ENCODE measurements at places on chromosomes 1 and 21.

GRCh38 chr1:31718327-31718897 is 14.6 kb upstream of the COL16A1 start:
- DNase-seq = no peak

GRCh38 chr1:178501705-178502329 is 5.1 kb upstream of the CLEC20A start:
- DNase-seq = peak; percentile 23

GRCh38 chr1:89087241-89087640 is 22.2 kb upstream of the GBP1 start:
- DNase-seq = no peak

GRCh38 chr1:28295936-28296335 is 32.9 kb upstream of the MED18 start:
- DNase-seq = no peak

- DNase-seq = peak; percentile 79
Observed at GRCh38 chr1:43934101-43934985, 742 bp downstream of the ARTN start.

DNA sequence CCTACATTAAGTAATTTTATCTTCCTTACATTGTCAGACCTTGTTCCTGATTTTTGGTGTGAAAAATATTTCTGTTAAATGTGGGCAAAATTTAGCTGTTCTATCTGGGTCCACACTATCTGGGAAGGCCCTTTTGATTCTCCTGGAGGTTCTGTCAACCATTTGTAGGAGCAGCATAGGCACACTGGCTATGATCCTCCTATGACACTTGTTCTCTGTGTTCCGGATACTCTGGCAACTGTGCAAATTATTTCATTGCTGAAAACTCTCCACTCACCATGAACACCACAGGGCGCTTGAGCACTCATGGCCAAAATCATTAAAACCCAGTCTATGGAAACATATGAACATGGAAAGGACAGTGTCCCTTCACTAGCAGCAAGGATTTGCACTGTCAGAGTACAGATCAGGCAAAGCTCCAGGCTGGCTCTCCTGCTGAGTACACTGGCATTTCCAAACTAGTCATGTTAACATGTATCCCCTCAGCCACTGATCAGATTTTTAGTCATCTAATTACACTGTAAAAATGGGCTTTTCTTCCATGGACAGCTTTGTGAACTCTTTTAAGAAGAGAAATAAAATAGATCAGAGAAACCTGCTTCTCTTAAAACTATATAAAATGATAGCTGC is 43.9 kb upstream of the SGIP1 start:
- no peak for DNase-seq

DNA sequence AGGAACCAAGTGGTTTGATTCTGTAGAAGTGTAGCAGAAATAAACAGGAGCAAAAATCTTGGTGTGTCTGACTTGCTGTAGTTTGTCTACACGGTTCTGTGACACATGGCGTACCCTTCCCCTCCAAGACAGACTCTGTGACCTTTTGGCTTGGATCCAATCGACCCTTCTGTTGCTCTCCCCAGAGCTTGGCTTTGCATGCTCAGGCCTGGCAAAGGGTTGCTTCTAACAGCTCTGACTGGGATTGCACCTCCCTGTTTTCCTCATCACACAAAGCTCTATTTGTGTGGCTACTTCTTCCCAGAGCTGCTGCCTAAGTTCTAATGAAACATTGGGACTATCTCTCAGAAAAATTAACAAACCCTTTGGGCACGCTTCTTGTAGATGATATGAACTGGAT is 24.0 kb downstream of the NGF start:
- peak; percentile 82 for DNase-seq

DNA sequence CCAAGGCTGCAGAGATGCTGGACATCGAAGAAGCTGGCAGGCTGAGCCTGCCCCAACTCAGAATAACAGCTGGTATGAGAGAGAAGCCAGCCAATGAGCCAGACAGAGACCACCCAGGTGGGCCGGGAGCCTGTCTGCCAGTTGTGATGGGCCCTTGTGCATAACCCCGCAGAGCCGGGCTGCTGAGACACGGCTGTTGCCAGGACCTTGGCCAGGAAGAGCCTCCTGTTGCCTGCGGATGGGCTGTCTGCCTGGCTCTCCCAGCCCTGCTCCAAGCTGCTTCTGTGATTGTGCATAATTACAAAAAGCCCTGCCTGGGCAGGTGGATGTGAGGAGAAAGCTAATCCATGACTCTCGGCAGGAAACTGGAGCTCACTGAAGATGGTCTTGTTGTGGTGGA is 126.5 kb downstream of the CAPN8 start:
- DNase-seq = no peak

- DNase-seq = no peak
Observed at GRCh38 chr1:24925082-24925779, 4.8 kb downstream of the RUNX3 start.

DNA sequence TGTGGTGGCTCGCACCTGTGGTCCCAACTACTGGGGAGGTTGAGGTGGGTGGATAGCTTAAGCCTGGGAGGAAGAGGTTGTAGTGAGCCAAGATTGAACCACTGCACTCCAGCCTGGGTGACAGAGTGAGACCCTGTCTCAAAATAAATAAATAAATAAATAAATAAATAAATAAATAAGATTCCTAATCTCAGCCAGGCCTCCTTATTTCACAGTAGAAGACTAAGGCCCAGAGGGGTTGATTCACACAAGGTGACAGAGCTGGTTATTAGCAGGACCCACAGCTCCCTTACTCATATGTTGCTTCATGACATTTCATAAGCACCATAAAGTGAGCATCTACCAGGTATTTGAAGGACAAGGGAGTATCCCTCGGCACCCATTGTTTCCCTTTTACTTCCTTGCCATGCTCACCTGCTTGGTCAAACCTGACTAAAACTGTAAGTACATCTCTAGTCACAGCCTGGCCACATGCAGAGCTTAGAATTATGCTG is 32.7 kb downstream of the ALG14 start:
- no peak for DNase-seq

GRCh38 chr1:47742890-47743760 is 254.1 kb downstream of the TRABD2B start:
- no peak for DNase-seq

GRCh38 chr1:10957133-10957532 is 55.3 kb upstream of the TARDBP start:
- DNase-seq = no peak

DNA sequence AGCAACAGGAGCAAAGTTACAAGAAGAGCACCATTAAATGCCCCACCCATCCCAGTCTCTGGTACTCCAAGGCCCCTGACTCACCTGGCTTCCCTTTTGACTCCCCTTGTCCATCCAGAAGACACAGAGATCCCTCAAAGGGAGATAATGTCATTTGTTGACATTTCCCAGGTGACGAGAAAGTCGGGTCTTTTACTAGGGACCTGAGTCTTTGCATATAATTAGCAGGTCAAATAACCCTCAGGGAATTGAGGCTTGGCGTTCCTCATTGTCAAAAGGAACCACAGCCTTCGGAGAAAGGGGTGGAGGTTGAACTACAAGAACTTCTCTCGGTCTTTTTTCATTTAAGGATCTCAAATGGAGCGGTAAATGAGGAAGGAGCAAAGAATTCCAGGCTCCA is 133.2 kb downstream of the PROX1 start:
- no peak for DNase-seq

GRCh38 chr1:155323729-155324036 is 3.0 kb downstream of the RUSC1 start:
- DNase-seq = peak; percentile 62

DNA sequence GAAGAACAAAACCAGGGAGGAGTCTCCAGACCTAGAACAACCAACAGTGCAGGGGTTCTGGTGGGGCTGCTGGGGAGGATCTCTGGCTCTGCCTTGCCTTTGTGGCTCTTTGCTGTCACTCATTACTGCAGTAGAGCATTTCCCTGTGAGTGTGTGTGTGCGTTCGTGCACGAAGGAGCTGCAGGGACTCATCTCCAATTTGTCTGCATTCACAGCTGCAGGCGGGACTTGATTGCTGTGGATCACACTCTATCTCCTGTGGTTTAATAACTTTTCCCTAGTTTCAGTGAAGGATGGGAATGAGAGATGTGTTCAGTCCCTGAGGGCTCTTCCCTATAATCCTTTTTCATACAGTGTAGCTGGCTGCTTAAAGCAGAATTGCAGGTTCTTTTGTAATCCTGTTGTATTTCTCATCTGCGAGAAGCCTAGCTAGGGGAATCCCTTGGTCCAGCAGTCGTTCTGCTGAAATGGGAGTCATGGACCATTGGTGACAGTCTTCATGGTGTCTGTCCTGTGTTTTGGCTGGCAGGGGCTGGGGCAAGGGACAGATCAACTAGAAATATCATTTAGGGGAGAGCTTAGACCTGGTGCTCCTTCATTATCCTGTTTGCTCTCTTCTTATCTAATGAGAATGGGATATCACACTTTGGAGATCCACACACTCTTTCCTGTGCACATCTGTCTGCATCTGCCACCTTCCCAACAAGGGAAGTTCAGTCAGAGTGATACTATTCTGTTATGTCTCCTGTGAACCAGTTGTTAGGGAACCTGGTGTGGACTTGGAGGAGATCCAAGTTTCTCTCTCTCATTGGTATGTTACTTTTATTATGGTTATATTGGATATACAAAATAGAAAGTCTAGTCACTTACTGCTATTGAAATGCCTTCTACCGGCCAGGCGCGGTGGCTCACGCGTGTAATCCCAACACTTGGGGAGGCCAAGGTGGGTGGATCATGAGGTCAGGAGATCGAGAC is 3.0 kb downstream of the PCP4L1 start:
- no peak for DNase-seq

DNA sequence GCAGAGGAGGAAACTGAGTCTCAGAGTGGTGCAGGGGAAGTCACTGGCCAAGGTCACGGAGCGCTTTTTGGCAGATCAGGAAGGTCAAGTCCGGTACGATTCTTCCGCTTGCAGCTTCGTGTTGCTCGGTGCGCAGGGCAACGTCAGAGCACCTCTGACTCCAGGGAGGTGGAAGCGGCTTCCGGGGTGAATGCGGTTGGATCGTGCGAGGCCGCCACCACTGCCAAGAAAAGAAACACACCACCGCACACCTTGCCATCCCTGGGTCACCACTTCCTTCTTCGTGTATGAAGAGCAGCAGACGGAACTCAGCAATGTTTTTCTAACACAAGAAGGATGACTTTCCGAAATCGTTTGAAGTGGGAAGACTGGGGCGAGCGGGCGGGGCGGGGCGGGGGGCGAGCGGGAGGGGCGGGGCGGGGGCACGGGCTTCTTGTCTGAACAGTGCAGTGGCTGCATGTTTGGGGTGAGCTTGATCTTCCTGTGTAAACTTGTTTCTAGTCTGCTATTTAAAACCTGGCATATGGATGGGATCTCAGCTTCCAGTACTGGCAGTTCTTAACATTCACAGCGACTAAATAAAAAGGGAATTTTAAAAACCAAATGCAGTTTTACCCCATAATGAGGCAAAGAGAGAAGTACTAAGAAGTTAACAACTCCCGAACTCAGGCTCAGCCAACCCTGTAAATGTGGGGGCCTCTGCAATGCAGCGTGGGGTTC is 300.0 kb downstream of the RRAGC start:
- DNase-seq = no peak

DNA sequence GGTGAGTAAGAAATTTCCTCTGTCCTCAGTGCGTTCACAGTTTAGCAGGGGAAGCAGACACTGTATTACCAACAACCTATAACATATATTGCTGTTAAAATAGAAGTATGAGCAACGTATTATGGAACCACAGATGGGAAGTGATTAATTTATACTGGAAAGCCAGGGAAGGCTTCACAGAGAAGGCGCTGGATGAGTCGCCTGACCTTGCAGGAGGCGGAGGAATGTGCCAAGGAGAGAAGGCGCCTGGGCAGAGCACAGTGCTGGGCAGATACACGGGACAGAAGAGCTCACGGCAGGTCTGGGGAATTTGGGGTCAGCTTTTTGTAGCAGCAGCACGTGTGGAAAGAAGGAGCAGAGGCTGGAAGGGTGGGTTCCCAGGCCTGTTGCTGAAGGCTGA is 116.3 kb downstream of the DHRS3 start:
- DNase-seq = no peak

DNA sequence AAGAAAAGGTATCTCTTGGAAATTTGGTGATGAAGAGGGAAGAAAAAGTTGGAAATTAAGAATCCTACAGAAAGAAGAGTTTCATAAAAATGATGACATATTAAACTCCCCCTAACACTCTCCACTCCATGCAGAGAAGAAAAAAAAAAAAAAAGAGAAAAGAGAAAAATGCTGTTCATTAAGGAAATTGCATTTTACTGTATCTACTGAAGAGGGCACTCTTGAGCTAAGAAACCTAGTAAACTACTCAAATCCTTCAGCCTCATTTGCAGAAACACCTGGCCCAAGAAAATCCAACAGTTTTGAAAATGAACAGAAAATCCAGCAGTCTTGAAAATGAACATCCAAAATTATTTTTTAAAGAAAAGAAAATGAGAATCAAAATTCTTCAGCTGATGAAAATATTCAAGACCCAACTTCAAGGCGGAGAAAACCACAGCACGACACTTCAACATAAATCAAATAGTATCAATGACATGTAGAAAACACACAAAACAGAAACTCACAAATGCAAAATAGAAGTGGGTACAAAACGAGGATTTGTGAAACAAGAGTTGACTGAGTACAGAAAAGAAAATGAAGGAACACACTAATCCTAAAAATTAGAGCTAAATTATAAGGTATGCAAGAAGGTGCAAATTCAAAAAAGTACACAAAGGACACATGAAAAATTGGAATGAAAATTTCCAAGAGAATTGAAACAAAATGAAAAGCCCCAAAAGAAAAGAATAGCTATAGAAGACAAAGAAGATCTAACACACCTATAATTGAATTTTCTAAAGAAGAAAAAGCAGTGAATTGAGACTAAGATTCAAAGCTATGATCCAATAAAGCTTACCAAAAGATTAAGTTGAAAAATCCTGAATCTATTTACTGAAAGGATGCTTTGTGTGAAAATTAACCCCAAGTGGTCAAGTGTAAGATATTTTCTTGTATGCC is 73.2 kb upstream of the DNAJC6 start:
- peak; percentile 64 for DNase-seq

DNA sequence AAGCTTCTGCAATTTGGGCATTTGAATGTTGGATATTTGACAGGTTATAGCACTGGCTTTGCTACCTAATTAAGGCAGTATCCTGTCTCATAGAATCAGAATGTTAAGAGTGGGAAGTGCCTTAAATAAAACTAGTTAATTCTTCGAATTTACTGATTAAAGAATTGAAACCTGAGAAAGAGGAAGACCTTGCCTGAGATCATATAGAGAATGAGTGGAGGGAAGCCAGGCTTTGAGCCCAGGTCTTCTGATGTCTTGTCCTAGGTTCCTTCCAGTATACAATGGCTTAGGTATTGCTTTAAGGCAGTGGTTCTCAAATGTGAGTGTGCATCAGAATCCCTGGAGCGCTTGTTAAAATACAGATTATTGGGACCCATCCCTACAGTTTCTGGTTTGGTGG is 20.9 kb upstream of the SH3BGRL3 start:
- no peak for DNase-seq

GRCh38 chr1:53368314-53369033 is 40.6 kb upstream of the LRP8 start:
- no peak for DNase-seq

GRCh38 chr1:230866171-230867070 is 1.9 kb downstream of the C1orf198 start:
- no peak for DNase-seq

DNA sequence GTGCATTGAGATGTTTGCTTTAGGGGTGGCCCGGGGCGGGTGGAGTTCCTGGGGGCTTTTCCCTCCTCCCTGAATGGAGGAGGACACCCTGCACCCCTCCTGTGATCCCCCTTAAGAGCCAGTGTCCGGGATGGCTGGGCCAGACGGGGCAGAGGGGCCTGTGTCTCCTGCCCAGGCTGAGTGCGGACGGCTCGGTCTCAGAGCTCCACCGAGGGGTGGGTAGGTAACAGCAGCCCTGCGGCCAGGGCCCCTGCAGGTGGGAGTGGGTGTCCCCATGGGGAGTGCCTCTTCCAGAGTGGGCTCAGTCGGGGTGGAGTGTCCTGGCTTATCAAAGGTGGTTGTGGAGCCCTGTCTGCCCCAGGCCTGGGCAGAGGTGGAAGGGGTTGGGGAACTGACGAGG is 23.1 kb downstream of the TP73 start:
- no peak for DNase-seq

Measured in NCI-H524 (cell line).